ENCODE measurements at places on chromosomes 1 and 21. TPM values are rescaled to one million over a fixed set of nuclear protein-coding genes. Genes with fewer than 3 reads are reported as not detected.

Gene BATF3
- 0.55 TPM for total RNA-seq

Gene FNDC5
- 49.9 TPM for total RNA-seq

Gene THEMIS2
- total RNA-seq: 3.1 TPM

Gene SPRR2F
- total RNA-seq: 5.1 TPM

Gene GBP4
- 1.2 TPM for total RNA-seq

Gene GPR157
- total RNA-seq: 26.6 TPM

Gene KLF17
- not detected for total RNA-seq

Gene ADAMTS5
- total RNA-seq: 5.8 TPM

Gene FHL3
- total RNA-seq: 25.1 TPM

Gene ARHGEF16
- total RNA-seq: 28.9 TPM

Gene OLIG2
- total RNA-seq: 1.4 TPM

Gene DISC1
- total RNA-seq: 4.7 TPM

Gene PRAMEF1
- total RNA-seq: not detected

Gene FCRL4
- total RNA-seq: not detected

Gene KCND3
- total RNA-seq: 1.2 TPM

Gene LRRC7
- 1.9 TPM for total RNA-seq

DNA sequence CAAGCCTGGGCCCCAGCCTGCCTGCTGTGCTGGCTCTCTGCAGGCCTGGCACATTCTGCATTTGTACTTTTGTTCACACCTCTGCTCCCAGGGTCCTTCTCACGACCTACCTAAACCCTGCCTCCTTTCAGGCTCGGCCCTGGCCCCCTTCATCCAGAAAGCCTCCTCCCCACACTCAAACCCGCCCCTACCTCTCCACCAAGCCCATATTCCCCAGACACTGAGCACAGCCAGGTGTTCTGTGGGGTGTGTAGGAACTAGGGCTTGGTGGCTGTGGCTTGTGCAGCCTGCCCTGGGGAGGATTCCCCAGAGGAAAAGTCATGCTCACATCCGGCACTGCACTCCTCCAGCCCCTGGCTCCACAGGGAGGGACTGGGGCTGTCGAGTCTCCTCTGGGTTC lies 8.2 kb upstream of the MIXL1 start:
- no peak for DNase-seq

DNA sequence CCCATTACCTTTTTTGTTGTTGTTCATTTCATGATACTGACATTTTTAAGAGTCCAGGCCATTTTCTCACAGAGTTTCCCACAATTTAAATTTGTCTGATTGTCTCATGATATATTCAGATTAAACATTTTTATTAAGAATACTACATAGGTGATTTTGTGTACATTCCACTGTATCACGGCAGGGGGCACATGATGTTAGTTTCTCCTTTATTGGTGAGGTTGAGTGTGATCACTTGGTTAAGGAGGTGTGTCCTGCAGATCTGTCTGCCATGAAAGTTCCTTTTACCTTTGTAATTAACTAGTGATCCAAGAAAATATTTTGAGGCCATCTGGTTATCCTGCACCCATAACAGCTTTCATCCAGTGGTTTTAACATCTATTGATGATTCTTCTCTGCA lies 11.8 kb downstream of the RTCA start:
- DNase-seq: no peak

DNA sequence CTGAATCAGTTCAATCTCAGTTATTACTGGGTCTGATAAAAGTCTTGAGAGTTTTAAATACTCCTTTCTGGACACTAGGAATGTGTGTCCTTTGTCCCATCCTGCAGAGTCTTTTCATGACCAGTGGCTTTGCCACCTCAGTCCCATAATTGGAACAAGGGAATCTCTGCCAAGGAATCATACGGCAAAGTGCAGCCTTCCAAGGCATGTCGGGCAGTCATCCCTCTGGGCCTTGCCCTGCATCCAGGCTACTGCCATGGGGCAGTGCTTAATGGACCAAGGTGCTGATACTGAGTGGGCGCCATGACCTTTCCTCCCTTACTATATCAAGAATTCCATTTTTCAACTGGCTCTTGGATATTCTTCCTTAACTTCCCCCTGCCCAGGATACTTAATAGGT lies 195.3 kb downstream of the ZC3H11B start:
- no peak for DNase-seq

- no peak for DNase-seq
Observed at GRCh38 chr21:16069178-16070112, 339.7 kb downstream of the USP25 start.

- no peak for DNase-seq
Observed at GRCh38 chr1:179372160-179372559, 6.4 kb downstream of the AXDND1 start.

GRCh38 chr1:23611601-23612327 lies 52.5 kb upstream of the ID3 start:
- no peak for DNase-seq

- no peak for DNase-seq
Observed at GRCh38 chr1:12053752-12054548, 9.2 kb upstream of the TNFRSF8 start.

- no peak for DNase-seq
Observed at GRCh38 chr1:244163861-244164510, 112.9 kb downstream of the ZBTB18 start.

- no peak for DNase-seq
Observed at GRCh38 chr1:85388416-85388815, 76.5 kb downstream of the DDAH1 start.

DNA sequence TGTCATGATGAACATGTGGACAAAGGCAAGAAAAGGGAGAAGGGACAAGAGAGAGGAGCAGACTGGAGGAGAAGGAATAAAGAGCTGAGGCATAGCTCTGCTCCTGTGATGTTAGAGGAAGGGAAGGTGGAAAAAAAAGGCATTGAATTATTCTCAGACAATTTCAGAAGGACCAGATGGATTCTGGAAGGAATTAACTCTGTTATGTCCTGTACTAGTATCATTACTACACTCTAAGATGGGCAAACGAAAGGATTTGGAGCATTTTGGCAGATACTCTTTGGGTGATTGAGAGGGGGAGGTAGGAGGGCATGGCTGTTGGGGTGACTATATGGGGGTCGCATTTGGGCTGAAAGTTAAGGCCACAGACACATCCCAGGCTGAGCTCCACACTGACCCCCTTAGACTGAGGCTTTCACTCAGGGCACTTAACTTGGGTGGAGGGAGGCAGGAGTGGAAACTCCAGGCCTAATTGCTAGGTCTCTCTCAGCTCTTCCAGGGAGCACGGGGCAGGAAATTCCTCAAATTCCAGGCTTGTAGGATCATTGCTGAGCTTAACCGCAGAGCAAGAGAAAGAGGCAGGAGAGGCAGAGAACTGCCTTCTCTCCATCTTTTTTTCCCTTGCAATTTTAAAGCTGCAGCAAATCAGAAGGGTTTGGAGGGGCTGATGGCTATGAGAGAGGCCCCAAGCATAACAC lies 25.9 kb downstream of the KIRREL1 start:
- DNase-seq: no peak

- DNase-seq: peak; percentile 80
Observed at GRCh38 chr1:202625416-202626360, 84.6 kb downstream of the SYT2 start.

GRCh38 chr1:23477359-23478144 lies 6.4 kb downstream of the ASAP3 start:
- DNase-seq: no peak

DNA sequence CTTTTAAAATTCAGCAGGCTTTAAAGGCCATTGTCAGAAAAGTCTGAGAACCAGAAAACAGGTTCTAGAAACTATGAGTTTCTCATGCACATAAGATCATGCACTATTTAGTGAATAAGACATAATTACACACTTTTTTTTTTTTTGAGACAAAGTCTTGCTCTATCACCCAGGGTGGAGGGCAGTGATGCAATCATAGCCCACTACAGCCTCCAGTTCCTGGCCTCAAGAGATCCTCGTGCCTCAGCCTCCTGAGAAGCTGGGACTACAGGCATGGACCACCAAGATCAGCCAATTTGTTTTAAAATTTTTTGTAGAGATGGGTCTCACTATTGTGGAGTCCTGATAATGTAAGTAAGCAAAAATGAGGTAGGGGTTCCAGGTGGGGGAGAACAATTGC lies 134.9 kb downstream of the VAV3 start:
- DNase-seq: no peak

- no peak for DNase-seq
Observed at GRCh38 chr1:54571326-54571725, 23.3 kb downstream of the ACOT11 start.

Measured in type B pancreatic cell (in vitro differentiated cells).